ENCODE measurements at places on chromosomes 13 and 19. TPM values are rescaled to one million over a fixed set of nuclear protein-coding genes. Genes with fewer than 3 reads are reported as not detected.

Gene PLK5
- polyA plus RNA-seq = not detected

Gene ERICH6B
- not detected for polyA plus RNA-seq

Gene CD70
- polyA plus RNA-seq = not detected

Gene MVB12A
- 88.3 TPM for polyA plus RNA-seq

Gene SHISA7
- polyA plus RNA-seq = not detected

Gene CLDND2
- polyA plus RNA-seq = 6.9 TPM

Gene MEF2B
- 0.47 TPM for polyA plus RNA-seq

Gene NOP53
- 258 TPM for polyA plus RNA-seq

Gene GNG7
- 13.4 TPM for polyA plus RNA-seq

Gene NFIX
- polyA plus RNA-seq = 4.3 TPM

Gene LGI4
- 5.1 TPM for polyA plus RNA-seq
